ENCODE measurements at places on chromosomes 7 and 10.

DNA sequence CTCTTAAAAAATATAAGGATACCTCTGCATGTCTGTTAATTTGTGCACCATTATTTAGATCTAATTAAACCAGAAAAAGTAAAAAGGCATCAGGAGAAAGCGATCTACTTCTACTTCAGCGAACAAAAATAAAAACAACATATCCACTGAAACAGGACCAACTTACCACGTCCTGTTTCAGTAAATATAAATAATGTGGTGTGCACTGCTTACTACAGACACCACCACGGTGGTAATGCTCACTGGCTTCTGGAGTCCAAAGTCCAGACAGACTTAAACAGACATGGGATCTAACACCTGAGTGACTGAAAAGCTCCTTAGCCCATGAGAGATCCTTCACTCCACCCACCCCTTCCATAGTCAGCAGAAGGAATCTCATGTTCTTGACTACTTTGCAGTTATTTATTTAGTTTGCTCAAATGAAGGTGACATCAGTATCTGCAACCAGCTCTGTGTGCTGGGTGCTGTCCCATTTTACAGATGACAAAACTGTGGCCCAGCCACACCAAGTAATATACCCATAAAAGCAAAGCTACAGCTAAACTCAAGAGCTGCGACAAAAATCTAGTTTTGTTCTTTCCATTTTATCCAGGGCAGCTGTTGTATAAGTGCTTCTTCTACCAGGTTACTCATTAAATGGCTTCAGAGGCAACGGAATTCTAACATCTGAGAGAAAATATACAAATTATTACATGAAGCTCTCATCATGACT lies 62.1 kb upstream of the NCAPG2 start:
- no peak for DNase-seq

GRCh38 chr7:139655305-139655704 lies 122.5 kb downstream of the HIPK2 start:
- DNase-seq, result no peak

DNA sequence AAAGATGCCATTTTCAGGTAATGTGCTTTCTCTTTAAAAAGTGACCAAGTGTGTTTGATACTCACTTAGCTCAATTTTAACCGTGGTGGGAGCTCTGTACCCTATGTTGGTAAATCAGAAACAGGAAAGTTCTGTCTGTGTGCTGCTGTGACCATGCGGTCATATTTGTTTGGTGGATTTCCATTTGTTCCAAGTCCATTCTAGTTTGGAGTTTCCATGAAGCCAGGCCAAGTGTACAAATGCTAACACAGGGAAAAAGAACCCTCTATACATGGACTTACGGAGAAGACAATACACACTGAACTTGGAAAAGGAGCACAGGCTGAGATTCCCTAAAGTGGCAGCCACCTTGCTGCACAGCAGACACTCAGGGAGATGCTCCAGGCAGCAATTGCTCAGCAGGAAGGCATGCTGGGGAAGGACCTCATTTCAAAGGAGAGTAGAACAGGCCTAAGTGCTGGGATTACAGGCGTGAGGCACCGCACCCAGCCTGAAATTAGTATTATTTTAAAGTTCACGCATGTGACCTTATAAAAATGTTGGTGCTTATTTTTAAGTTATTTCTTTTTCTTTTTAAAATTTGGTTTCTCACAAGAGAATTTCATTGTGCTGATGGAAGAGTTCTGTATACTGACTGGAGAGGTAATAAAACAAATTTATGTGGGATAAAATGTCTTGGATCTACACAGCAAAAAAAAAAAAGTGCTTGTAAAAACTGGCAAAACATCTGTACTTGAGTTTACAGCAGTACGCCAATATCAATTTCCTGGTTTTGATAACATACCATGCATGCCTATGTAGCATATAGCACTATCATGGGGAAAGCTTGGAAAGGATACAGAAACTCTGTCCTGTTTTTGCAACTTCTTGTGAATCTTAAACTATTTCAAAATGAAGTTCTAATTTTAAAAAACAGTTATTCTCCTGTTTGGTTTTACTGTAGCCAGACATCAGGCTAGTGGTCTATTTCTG lies 436.2 kb downstream of the KCNMA1 start:
- DNase-seq, result no peak

GRCh38 chr10:113426181-113426877 lies 126.5 kb upstream of the HABP2 start:
- no peak for DNase-seq

DNA sequence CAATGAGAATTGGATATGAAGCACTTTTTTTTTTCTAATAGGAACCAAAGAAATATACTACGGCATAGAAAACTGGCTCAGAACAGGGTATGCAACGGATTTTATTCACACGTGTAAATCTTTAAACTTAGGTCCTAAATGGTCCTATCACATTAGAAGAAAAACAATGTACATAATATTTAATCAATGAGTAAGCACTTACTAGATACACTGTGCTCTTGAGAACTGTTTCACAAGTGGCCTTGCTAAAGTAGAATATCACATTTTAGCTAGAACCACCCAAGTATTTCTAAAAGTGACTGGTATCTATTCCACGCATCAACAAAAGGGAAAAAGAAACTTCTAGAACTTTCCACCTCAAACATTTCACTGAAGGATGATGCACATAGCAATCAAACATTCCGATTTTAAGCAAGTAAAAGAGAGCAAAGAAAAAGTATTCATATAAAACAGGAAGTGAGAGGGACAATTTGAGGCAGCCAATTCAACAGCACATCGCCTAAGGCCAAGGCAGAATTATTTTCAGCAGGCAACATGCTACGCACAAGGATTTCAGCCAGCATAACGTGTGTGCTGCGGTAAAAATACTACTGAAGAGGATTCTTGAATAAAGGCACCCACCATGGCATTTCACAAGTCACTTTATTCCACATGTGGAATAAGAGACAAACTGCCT lies 55.8 kb downstream of the PARD3 start:
- no peak for DNase-seq

Measured in AG09319 (cell line).